ENCODE measurements at places on chromosomes 7 and 10.

- DNase-seq = no peak
Measured at GRCh38 chr7:38186593-38187314, 8.7 kb downstream of the STARD3NL start.

- DNase-seq = no peak
Measured at GRCh38 chr7:68756986-68757495, 841.2 kb upstream of the AUTS2 start.

DNA sequence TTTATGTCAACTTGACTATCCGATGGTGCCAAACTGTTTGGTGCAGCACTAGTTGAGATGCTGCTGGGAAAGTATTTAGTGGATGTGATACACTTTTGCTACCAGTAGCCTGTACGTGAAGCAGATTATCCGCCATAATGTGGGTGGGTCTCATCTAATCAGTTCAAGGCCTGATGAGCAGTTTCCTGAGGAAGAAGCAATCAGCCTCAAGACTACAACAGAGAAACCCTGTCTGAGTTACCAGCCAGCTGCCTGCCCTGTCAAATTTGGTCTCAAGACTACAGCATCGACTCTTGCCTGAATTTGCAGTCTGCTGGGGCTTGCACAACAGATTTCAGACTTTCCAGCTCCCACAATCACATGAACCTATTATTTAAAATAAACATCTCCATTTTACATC lies 10.9 kb upstream of the RBP3 start:
- no peak for DNase-seq

- DNase-seq = no peak
Measured at GRCh38 chr7:131244259-131244852, 83.3 kb upstream of the MKLN1 start.
